AG09319 (cell line): ENCODE measurements at places on chromosomes 12 and 14.

DNA sequence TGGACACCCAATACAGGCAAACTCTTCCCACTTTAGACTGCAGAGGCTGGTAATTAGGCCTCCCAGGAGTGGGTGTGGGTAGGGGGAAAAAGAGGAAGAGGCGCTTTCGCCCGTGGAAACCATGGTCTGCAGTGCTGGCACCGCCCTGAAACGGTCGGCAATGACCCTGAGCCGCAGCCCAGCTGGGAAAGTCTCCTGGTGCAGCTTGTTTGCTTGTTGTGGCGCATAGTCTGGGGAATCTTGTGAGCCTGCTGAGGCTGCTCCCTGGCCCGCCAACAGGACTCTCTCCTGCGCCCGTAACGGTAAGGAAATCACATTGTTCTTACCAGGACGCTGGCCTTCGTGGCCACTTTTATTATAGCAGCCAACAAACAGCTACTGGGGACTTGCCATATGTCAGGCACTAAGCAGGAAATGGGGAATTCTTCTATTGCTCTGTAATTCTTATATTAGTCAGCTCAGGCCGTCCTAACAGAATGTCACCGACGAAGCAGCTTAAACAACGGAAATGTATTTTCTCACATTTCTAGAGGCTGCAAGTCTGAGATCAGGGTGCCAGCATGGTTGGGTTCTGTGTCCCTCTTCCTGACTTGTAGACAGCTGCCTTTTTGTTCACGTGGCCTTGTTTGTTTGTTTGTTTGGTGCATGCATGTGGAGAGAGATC is 52.5 kb upstream of the RIN3 start:
- no peak for DNase-seq

- no peak for DNase-seq
Measured at GRCh38 chr12:104985206-104985605, 910 bp upstream of the NOPCHAP1 start.

GRCh38 chr12:95653771-95654546 is 102.7 kb upstream of the USP44 start:
- peak; percentile 64 for DNase-seq

DNA sequence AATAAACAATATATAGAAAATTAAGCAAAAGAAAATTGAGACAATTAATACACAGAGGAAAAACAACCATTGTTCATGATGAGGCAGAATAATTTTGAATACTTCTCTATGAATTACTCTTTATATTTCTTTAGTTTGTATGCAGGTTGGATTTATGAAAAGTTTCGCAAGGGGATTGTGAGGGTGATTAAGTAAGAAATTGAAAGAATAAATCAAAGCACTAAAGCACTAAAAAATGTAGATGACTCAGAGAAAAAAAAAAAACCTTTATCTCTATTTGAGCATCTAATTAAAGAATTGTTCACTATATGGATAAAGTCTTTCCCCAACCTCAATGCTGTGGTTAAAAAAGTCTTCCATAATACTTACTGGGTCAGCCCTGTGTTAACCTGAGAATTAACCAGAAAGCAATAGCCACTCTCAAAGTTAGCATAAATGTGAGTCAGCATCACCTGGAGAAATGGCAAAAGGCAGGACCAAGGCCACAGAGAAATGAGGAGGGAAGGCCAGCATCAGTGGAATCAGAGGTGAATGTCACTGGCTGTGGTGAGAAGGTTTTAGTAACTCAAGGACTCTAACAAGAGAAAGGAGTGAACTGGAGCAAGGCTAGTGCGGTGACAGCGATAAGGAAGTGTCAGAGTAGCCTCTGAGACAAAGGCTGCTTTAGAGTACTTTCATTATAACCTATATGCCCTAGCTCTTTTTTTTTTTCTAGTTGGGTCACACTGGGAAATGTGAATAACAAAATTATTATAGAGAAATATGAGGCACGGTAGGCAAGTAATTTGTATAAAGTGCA is 310.4 kb downstream of the KCNC2 start:
- no peak for DNase-seq

GRCh38 chr14:28651148-28651547 is 115.4 kb upstream of the FOXG1 start:
- no peak for DNase-seq

GRCh38 chr14:88914956-88915355 is 90.5 kb downstream of the TTC8 start:
- DNase-seq, result no peak

GRCh38 chr12:57525615-57526383 is 3.2 kb downstream of the MBD6 start:
- no peak for DNase-seq

DNA sequence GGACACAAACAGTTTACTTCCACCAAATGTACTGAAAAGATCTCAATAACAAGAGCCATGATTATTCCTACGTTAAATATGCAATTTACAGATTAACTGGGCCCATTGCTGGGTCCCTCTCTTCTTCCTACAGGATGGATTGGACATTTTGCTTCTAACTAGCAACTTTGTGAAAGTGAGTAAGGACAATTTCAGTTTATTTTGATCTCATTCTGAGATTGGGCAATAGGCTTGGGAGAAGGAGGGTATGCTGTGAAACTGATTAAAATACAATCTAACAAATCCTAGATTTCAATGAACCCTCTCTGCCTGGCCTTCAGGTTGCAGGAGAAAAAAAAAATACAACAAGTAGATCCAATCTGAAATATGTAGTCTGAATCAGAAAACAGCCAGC is 121.5 kb downstream of the PRKD1 start:
- no peak for DNase-seq

- no peak for DNase-seq
Measured at GRCh38 chr12:108187831-108188230, 58.7 kb downstream of the WSCD2 start.

- DNase-seq, result no peak
Measured at GRCh38 chr12:66627270-66627987, 51.4 kb downstream of the GRIP1 start.

GRCh38 chr12:3154006-3154405 is 76.8 kb downstream of the TSPAN9 start:
- no peak for DNase-seq

- DNase-seq, result no peak
Measured at GRCh38 chr12:50333441-50333840, 50.1 kb upstream of the LIMA1 start.
